ENCODE measurements at places on chromosomes 6 and 20. TPM values are rescaled to one million over a fixed set of nuclear protein-coding genes. Genes with fewer than 3 reads are reported as not detected.

DNA sequence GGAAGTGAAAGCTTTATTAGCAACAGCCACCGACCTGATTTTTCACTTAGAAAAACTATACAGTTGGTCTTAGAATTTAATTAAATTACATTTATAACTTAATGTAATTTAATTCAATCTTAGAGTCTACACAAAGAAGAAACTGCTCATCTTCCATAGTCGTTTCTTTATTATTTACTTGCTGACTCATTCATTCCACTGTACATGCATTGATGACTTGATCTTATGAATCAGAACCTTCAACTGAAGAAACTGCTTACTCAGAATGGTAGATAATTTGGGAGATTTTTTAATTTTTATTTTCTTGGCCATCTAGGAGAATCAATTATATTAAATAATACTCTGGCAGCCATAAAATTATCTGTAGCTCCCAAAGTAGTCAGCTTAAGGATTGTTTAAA lies 1021.6 kb upstream of the FLRT3 start:
- DNase-seq, result no peak

DNA sequence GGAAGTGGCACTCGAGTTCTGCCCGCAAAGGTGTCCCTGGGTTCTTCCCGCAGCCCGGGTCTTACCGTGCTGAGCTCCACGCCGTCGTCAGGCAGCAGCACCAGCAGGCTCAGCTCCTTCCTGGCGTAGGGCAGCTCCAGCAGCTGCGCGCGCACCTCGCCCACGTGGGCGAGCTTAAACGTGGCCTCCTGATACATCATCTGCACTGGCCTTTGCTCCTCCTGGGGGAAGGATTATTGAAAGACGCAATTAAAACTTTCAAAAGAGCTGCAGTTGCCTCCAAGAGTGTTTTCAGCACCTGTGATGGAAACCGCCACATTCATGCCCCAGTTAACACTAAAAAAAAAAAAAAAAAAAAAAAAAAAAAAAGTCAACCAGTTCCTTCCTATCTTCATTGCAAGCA lies 11.3 kb downstream of the SERPINB9 start:
- DNase-seq, result no peak

- no peak for DNase-seq
Observed at GRCh38 chr20:52365688-52366087, 174.1 kb upstream of the ZFP64 start.

- no peak for DNase-seq
Observed at GRCh38 chr6:24274441-24275083, 83.3 kb downstream of the DCDC2 start.

DNA sequence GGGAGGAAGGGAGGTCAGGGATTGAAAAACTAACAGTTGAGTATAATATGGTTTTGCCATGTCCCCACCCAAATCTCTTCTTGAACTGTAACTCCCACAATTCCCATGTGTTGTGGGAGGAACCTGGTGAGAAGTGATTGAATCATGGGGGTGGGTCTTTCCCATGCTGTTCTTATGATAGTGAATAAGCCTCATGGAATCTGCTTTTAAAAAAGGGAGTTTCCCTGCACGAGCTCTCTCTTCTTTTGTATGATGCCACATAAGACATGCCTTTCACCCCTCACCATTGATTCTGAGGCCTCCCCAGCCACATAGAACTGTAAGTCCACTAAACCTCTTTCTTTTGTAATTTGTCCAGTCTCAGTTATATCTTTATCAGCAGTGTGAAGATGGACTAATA lies 833.4 kb upstream of the MAP3K7 start:
- no peak for DNase-seq

DNA sequence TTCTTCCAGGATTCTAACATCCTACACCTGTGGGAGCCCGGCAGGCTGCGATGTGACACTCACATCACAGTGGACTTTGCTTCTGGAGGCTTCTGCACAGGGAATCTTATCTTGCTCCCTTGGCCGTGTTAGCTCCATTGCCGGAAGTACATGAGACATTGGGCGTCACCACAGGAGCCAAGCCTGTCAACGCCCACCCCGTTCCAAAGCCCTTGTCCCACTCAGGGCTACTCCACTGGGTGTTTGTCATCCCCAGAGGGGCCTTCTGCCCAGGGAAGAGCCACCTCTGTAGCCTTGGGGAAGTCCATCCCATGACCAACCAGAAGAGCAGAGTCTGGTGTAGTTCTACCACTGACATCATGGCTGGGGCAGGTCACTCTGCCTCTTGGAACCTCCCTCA lies 1.7 kb downstream of the RAB44 start:
- no peak for DNase-seq

SLX4IP gene
- total RNA-seq, result 6.8 TPM

PLAGL1 gene
- total RNA-seq, result 139 TPM
